Activated naive CD8-positive, alpha-beta T cell treated with anti-CD3 and anti-CD28 coated beads for 36 hours (primary cell): ENCODE measurements at places on chromosomes 3 and 15. TPM values are rescaled to one million over a fixed set of nuclear protein-coding genes. Genes with fewer than 3 reads are reported as not detected.

GRCh38 chr3:39707314-39707909, 102.0 kb upstream of the MYRIP start:
- no peak for DNase-seq

DNA sequence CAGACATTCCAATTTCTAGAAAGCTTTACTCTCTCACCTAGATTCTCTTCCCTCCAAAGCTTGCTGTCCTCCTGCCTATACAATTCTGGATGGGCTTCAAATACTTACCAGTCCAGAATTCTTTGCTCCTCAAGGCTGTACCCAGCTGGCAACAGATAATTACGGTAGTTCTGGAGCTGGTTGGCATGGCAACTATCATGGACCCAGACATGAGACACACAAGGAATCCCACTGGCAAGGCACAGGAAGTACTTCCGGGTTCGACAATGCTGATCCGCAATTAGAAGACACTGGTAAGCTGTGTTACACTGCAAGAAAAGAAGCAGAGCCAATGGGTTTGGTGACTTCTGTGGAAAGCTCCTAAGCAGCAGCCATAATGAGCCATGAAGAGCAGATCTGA, 37.9 kb downstream of the TUBGCP4 start:
- DNase-seq = no peak

- no peak for DNase-seq
Observed at GRCh38 chr3:26236531-26236930, 386.0 kb upstream of the LRRC3B start.

- DNase-seq = no peak
Observed at GRCh38 chr3:40546816-40547215, 22.1 kb downstream of the ZNF621 start.

- DNase-seq = no peak
Observed at GRCh38 chr3:31289584-31289983, 243.1 kb upstream of the STT3B start.

DNA sequence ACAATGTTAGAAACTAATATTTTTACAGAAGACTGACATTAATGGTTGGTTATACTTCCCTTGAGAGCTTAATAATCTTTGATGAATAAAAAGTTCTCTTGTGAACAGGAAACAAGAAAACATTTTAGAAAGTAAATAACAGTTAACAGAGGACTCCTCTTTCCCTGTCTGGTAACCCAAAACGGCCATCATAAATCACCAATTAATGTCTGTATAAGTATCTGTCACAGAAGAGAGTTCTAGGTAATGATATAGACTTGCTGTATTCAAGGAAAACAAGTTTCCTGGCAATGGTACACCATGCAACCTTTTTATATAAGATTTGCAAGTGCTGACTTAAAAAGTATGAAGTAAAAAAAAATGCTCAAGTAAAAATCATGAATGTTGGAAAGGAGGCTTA, 426.7 kb downstream of the SOX2 start:
- no peak for DNase-seq

DNA sequence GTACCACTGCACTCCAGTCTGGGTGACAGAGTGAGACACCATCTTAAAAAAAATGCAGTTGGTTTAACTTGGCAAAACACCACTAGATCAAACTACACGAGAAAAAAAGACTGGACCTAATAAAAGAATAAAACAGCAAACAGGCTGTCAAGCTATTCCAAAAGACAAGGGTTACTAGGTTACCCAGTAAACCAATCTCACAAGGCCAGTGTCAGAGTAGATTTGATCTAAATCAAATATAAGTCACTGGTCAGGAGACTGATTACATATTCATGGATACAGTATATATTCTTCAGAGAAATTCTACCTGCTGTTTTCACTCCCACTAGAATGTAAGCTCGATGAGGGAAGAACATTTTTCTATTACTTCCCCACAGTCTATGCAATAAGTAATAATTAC, 2.5 kb upstream of the GANC start:
- DNase-seq = no peak

- DNase-seq = no peak
Observed at GRCh38 chr15:33766389-33766788, 201.9 kb upstream of the CHRM5 start.

DNA sequence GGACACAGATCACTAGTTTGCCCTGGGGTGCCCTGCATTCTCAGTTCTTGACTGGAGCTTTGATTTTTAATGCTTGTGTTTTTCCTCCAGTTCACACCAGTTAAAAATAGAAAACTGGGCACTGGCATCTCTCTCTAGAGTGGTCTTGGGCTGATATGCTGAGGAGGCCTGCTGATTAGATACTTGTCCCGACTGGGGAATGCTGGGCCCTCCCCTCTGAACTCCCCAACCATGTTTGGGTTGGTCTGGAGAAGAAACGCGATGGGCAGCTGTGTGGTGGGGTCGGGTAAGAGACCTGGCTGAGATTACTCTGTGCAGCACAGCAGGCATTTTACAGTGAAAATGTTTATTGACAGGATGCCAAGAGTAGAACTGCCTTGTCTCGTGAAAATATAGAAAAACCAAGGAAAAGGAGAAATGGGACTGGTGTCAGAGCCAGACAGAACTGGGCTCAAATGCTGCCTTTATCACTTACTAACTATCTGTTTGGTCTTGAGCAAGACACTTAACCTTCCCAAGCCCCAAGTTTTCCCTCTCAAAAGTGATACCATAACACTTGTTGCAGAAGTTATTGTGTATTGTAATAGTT, 1.6 kb upstream of the ACTC1 start:
- DNase-seq = no peak

DNA sequence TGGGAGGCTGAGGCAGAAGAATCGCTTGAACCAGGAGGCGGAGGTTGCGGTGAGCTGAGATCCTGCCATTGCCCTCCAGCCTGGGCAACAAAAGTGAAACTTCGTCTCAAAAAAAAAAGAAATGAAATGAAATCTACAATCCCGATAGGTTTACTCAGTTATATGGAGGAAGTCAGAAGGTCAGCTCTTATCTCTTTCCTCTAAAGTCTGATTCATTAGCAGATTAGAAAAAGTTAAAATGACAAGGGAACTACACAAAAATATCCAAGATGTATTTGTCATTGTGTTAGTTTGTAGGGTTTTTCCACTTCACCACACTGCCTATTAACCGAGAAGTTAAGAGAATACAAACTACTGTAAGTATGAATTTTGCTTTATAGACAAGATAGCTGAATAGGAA, 420.6 kb downstream of the SHQ1 start:
- DNase-seq = no peak

- no peak for DNase-seq
Observed at GRCh38 chr3:99475229-99475628, 163.2 kb upstream of the COL8A1 start.

- DNase-seq = no peak
Observed at GRCh38 chr3:197539651-197540051, 16.1 kb downstream of the BDH1 start.

DNA sequence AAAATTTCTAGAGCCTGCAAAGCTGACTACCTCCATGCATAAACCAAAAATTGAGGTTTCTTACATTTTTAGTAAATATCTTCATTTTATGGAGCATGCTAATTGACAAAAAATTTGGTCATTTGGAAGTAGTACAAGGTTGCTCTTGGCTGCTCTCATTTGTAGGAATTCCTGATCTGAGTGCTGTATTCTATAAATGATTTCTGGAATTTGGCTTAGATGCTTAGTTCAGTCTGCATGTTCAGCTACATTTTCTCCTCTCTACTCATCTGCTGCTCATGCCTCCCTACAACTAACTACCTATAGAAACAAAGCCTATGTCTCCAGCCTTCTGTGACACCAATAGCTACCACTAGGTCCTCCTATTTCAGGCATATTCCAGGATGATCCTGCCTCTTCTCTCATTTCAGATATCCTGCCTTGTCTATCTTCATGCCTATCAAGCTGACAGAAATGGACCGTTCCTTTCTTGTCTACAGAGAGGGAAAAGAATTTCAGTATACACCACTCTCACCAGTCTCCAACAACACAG, 901.1 kb downstream of the TBL1XR1 start:
- no peak for DNase-seq

DNA sequence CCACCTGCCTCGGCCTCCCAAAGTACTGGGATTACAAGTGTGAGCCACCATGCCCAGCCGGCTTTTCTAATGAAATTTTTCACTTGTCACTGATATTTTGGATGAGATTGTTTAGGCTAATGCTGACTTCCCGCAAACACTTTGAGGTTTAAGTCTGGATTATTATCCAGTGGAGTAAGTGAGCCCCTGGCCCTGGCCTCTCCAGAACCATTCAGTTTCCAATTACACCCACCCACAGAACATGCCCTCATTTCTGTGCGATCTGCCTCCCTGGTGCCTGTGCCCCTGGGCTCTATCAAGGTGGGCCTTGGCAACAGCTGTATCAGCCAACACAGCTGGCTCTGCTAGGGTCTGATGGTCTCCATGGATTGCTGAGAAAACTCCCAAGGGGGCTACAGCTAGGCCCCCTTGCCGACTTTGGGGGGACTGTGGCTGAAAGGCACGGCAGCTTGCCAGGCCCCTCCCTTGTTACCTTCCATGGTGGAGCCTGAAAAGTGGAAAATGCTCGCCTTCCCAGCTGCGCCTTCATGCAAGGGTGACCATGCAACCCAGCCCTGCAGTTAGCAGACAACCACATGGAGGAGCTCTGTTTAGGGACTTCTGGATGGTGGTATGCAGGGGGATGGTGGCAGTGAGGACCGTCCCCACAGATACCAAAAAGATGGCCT, 288.9 kb downstream of the FAM43A start:
- DNase-seq = no peak

GRCh38 chr3:152961323-152961722, 126.4 kb downstream of the P2RY1 start:
- no peak for DNase-seq

DNA sequence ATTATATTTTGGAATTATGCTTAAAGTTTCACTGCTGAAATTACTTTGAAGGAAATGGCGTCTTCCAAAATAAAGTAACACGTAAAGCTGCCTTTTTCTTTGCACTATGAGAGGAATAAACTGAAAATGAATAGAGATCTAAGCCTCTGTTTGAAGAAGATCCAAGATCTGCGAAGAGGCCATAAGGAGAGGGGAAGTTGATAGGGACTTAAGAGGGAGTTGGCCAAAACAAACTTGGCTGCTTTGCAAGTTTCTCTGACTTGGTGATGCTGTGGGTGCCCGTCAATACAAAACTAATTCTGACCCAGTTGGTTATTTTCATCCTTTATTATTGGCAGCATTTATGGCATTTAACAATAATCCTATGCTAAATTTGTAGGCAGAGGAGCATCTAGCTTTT, 190.2 kb upstream of the GBE1 start:
- DNase-seq = no peak

DNA sequence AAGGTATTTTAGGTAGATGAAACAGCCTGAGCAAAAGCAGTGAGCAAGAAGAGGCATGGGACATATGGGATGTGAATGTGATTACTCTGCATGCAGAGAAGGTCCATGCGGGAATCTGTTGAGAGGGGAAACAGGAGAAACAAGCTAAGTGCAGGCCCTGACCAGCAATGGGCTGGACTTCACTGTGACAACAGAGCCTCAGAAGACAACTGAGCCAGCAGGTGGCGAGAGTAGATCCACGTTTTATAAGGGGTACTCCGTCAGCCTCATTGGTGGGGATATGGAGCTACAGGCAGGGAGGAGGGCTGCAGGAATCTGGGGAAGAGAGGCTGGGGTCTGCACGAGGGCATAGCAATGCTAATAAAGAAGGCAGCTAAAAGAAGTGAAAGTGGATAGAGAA, 405.9 kb upstream of the LMCD1 start:
- DNase-seq = no peak

- DNase-seq = no peak
Observed at GRCh38 chr3:10392244-10392643, 71.3 kb upstream of the SEC13 start.

GRCh38 chr3:141815667-141816066, 52.5 kb downstream of the GRK7 start:
- DNase-seq = no peak

- no peak for DNase-seq
Observed at GRCh38 chr3:158264894-158265293, 155.0 kb downstream of the RSRC1 start.

- DNase-seq = no peak
Observed at GRCh38 chr3:126704494-126705214, 614 bp downstream of the CHCHD6 start.

GRCh38 chr3:55842204-55842603, 355.1 kb upstream of the WNT5A start:
- DNase-seq = no peak

DNA sequence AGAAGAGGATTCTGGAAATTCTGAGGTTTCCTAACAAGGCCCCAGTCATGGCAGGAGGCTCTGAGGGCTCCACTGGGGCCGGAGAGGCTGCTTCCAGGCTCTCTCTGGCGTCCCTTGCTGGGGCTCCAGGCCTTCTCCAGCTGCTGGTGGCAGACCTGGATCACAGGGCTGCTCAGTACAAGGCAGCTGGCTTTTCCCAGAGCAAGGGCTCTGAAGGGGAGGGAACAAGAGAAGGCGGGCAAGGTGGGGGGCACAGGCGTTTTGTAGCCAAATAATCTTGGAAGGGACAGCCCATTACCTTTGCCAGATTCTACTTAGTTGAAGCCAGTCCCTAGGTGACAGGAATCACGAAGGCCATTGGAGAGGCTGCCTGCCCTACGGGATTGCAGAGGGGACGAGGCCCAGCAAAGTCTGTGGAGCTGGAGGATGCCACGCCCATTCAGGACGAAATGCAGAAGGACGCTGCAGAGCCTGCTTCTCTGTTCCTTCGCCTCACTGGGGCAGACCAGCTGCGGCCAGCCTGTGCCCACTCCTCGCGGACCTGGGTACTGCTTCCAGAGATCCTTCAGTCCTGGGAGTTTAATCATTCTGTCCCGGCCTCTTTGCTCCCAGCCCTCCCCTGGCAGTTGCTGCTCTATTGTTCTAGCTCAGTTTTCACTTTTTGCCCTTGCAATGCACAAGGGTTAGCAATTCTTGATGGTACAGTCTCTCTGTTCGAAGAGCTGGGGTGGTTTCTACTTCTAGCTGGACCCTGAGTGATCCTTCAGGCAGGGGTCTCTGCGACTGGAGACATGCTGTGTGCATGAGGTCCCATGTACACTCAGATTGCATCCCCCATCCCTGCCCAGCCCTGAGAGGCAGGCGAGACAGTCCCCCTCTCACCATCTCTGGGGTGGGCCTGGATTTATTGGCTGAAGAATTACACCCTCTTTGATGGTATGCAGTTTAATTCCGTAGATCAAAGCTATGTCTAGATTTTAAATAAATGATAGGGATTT, 149.3 kb upstream of the MEF2A start:
- DNase-seq = no peak

- peak; percentile 45 for DNase-seq
Observed at GRCh38 chr15:73265536-73266153, 103.1 kb downstream of the HCN4 start.

Gene PLA2G4E
- not detected for total RNA-seq

Gene RCN2
- 27.9 TPM for total RNA-seq

Gene TRH
- not detected for total RNA-seq

Gene IL12A
- total RNA-seq = 0.41 TPM

Gene PPIB
- 318 TPM for total RNA-seq

Gene TICRR
- 23.1 TPM for total RNA-seq

Gene PDZRN3
- total RNA-seq = not detected
